ENCODE measurements at places on chromosomes 11 and 22. TPM values are rescaled to one million over a fixed set of nuclear protein-coding genes. Genes with fewer than 3 reads are reported as not detected.

Gene ELFN2
- 0.10 TPM for total RNA-seq

Gene ELMOD1
- 1.1 TPM for total RNA-seq

Gene TSPAN18
- 0.10 TPM for total RNA-seq

Gene C11orf97
- total RNA-seq: not detected

Gene APOBEC3A
- not detected for total RNA-seq

Gene MMP1
- 746 TPM for total RNA-seq

Gene PPP6R2
- total RNA-seq: 70.7 TPM

Gene PHF21B
- total RNA-seq: under 0.01 TPM

Gene HSPA8
- 2,725 TPM for total RNA-seq
